ENCODE measurements at places on chromosomes 6 and 20.

- H3K36me3 ChIP-seq = no peaks in the 10 kb centered on the region
- no peak overlapping the region for H3K27ac ChIP-seq
These were observed 98.7 kb downstream of the TRIM27 start for GRCh38 chr6:28824793-28825731.

GRCh38 chr6:26065952-26066380, 21.3 kb upstream of the HFE start:
- no peaks in the 10 kb centered on the region for H3K27me3 ChIP-seq
- peak; percentile 66 for DNase-seq
- H3K4me1 ChIP-seq = no peaks in the 10 kb centered on the region

GRCh38 chr20:38805502-38805957, at the start of gene PPP1R16B:
Gene PPP1R16B (plus strand): TSS chr20:38805697. CDS start chr20:38835926, 30,229 bp downstream.
- H3K4me3 ChIP-seq = peak within 1 kb of the TSS; percentile 71
- peak; percentile 66 for DNase-seq
- no peaks in the 10 kb centered on the region for H3K36me3 ChIP-seq
- peaks cover 23% of the 10 kb centered on the region for H3K4me1 ChIP-seq
- no peaks in the 10 kb centered on the region for H3K27me3 ChIP-seq
- H3K27ac ChIP-seq = peak within 1 kb of the TSS; percentile 94

- no peak for DNase-seq
- H3K4me1 ChIP-seq = no peaks in the 10 kb centered on the region
- H3K4me3 ChIP-seq = no peak overlapping the region
- no peak overlapping the region for H3K27ac ChIP-seq
These were observed 14.7 kb downstream of the PI16 start for GRCh38 chr6:36969240-36969691.

All from neuronal stem cell (in vitro differentiated cells).